ENCODE measurements at places on chromosomes 1 and 21.

DNA sequence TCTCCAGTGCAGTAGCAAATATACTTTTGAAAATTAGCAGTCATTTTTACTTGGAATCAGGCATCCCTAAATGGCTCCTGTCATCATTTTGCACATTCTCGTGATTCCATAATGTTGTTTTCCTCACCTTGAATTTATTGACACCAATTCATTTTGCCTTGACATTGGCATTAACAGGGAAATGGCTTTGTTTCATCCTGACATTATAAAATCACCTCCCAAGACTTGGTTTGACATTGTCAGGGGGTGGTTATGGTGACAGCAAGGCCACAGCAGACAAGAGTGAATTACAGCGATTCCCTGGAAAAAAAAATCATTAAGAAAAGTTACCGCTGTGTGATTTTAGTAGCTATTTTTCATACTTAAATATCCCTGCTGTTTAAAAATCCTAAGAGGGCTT is 327.0 kb downstream of the NTNG1 start:
- DNase-seq, result no peak

- peak; percentile 62 for DNase-seq
Measured at GRCh38 chr1:226064816-226065248, 2.3 kb downstream of the H3-3A start.

DNA sequence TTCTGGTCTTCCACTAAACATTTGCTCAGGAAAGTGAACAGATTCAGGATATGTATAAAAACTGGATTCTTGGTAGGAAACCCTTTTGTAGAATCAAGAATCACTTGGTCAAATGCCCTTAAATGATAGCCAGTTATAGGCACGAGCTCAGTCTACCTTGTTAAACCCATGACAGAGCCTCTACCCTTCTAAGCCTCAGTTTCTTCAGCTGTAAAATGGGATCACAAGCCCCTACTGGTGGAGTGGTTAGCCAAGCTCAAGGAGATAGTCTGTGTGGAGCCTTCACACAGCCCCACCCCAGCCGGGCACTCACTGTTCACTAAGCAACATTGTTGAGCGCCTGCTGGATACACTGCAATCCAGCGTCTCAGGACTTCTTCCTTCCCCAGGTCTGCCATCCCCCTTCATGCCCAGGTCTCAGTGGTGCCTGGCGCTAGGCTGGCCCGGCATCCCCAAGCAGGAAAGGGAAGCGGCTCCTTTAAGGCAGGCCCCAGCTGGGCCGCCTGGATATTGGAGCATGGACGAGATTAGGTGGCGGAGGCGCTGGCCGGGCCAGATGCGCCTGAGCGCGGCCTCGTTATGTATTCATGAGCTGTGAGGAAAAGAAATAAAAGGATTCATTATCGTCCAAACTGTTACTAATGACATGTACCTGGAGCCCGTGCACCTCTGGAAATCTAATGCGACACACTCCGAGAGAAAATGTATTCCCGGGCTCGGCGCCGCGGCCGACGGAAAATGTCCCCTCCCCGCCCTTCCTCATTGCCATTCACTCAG is 75.6 kb downstream of the TAS1R2 start:
- no peak for DNase-seq

GRCh38 chr1:211609120-211610024 is 30.4 kb upstream of the SLC30A1 start:
- DNase-seq, result no peak

- no peak for DNase-seq
Measured at GRCh38 chr1:3352952-3353331, 101.5 kb upstream of the ARHGEF16 start.

DNA sequence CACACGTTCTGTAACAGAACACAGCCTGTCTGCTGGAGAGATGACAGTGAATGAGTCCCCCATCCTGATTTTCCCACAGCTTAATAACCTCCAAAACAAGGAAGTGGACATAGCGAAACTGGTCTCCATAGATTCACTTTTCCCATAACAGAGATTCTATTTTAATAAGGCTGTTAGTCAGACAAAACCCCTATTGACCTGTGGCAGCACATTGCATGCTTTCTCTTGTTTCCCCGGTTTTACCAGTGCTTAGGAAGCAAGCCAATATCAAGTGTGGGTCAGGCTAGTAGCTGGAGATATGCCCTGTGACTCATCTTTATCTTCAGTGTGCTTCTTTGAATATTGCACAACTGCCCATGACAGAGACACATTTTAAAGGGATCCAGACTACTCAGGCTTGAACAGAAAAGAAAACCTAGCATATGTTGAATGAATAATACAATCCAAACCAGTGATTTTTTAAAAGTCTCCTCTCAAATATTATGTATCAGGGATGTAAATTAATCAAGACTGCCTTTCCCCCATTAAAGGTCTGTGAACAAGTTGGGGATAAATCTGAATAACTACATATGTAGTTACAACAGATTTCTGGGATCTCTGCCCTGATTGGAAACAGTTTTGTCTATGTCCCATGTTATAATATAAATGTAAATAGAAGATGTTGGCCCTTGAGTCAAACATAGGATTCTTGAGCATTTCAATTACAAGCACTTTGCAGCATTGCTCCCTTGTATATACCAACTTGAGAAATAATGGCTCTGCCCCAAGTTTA is 11.9 kb upstream of the CLDN8 start:
- DNase-seq, result peak; percentile 82

DNA sequence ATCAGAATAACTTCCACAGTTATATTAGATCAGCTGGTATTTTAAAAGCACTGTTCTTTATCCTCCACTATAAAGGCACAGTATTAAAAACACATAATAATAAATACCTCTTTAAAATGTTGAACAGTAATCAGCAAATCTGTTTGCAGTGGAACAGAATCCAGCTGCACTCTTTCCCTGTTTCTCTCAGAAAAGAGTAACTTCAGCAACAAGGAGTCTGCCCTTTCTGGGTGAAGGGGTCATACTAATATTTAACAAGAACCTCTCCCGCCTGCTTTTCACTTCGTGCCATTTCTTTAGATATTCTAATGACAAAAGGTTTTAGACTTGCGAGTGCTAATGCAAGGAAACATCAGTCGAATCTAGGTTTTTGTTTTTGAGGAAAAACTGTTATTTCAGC is 194.2 kb upstream of the FMN2 start:
- DNase-seq, result no peak

DNA sequence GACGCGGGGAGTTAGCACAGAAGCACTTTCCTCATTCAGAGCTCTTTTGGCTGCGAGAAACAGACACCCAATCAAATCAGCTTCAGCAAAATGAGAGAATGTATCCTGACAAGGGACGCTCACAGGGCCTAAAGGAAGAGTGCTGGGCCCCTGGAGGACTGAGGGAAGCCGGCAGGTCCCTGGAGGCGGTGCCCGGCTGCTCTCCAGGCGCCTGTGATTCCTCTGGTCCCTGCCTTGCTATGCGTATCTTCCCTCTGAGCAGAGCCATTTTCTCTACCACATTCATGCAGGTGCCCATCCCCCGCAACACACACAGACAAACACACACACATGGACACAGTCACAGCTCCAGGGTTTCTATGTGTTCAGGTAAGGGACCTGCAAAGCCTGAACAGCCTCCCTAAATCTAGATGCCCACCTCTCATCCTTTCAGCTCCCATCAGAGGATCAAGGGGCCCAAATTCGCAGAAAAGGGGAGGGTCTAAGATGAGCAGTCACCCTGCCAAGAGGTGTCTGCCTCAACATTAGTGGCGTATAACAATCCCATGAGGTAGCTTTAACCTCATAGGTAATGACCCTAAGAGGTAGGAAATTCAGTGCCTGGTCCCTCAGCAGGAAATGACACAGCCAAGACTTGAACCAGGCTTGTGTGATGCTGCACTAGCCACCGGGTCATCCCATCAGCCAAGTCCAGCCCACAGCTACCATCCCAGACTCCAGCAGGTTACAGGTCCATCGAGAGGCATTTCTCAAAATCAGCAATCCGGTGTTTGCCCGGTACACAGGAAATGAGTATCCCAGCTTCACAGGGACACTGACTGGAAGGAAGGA is 29.0 kb downstream of the PTAFR start:
- no peak for DNase-seq

GRCh38 chr1:117656202-117656641 is 50.4 kb downstream of the TENT5C start:
- DNase-seq, result no peak

DNA sequence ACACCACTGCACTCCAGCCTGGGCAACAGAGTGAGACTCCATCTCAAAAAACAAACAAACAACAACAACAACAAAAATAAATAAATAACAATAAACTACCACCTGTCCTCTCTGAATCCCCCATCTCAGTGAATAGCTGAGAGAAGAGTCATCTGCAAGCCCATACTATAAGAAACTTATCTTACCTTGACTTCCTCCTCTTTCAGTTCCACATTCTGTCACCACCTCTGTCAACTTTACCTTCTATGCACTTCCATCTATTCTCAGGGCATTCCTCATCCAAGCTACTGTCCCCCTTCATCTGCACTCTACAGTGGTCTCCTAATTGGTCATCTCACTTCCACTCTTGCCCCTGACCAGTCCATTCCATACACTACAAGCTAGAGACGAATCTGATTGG is 58.1 kb downstream of the KIAA0040 start:
- DNase-seq, result no peak

GRCh38 chr1:203306089-203306964 is 1.0 kb downstream of the BTG2 start:
- DNase-seq, result peak; percentile 93

DNA sequence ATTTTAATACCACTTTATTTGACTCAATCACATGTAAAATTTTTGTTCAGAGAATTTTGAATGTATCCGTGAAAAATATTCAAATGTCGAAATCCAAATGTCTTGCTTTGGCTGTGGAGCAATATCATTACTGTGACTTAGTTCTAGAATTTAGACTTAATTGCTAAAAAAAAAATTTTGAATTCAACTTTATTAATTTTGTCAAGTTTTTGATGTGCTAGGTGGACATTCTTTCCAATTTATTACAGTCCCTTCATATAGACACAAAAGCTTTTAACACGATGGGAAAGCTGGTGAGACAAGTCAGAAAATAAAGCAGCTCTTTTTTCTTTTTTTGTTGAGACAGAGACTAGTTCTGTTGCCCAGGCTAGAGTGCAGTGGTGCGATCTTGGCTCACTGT is 62.6 kb downstream of the DDR2 start:
- no peak for DNase-seq

DNA sequence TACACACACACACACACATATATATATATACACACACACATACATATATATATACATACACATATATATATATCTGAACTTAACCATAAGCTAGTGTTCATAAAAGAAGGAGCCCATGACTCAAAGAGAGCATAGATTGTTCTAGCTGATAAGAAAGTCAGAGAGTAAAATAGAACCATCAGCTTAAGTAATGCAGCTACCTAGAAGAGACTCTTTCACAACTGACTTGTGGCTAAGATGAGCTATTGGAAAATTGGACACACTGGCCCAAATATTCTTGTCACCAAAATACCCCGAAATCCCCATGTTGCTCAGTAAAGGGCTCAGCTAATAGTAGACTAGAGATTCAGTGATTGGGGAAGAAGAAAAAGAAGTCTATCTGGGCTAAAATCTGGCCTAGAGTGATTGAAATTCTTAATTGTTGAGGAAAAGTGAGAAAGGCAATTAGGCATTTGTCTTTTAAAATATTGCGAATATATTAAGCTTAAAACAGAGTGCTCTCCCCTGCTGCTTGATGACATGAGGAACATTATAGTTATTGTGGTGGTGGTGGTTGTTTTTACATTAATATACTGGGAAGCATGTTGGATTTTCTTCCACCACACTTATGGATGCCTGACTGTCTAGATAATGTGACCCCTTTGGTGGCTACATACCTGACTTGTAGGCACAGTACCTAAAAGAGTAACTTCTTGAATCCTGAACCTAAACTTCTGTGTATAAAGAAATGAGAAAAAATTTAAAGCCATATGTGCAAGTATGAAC is 6.3 kb downstream of the SLAMF1 start:
- DNase-seq, result no peak

DNA sequence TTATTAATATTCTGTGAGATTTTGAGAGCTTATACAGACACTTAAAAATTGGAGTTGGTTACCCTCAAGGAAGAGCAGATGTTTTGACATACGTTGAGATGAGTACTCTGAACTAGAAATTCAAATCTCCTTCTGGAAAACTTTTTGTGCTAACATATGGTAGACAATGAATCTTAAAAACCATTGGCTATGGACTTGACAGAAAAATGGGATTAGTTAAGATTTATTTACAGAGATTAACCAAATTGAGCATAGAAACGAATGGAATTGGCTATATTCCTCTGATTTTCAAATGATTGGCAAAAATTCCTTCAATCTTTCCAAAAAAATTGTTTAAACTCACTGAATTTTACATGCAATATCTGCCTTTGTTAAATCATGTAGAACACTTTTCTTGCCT is 1392.9 kb downstream of the BRINP3 start:
- DNase-seq, result no peak

DNA sequence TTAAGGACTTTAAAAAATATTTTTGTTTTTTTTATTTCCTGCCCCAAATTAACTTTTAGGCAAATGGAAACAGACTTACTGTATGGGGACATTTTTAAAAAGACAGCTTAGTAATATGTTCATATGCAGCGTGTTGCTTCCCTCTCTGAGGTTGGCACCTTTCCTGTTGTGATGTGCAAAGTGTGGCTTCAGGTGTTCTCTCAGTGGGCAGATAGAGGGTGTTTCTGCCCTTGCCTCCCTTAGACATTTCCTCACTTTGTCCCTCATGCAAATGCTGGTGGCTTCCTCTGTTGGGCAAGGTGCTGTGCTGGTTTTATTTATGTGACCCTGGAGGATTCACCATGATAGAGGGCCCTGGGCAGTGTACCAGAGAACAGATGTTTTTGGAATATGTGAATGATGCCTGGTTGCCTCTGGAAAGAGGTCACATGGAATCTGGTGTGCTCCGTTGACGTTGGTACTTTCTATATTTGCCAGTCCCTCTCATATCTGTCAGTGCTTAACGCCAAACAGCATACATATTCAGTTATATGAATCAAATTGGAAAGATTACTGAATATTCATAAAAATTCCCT is 123.5 kb downstream of the PATJ start:
- DNase-seq, result no peak

- no peak for DNase-seq
Measured at GRCh38 chr1:151837197-151837596, 2.4 kb downstream of the C2CD4D start.

DNA sequence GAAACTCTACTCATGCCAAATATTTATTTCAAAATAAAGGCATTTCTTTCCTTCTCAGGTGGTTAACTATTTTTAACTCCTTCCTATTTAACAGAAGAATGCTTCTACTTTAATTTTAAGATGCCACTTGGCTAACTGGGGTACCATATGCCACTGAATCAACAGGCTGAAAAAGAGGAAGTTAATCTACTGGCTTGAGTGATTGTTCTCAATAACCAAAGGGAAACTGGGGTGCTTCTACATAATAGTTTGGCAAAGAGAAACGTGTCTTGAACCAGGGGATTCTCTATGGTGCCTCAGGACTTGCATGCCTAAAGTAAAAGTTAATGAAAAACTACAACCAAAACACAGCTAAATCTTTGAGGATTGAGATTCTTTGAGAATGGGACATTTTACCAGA is 142.6 kb downstream of the DENND1B start:
- no peak for DNase-seq

GRCh38 chr1:54800899-54801759 is at the start of gene TTC22:
TSS of gene TTC22 (minus strand) at chr1:54801323. CDS start at chr1:54801163, 160 bp downstream.
- peak; percentile 70 for DNase-seq

- DNase-seq, result no peak
Measured at GRCh38 chr21:39317134-39318090, 4.0 kb upstream of the BRWD1 start.
